ENCODE measurements at places on chromosomes 1 and 21. TPM values are rescaled to one million over a fixed set of nuclear protein-coding genes. Genes with fewer than 3 reads are reported as not detected.

Gene NPR1
- 0.92 TPM for total RNA-seq

DNA sequence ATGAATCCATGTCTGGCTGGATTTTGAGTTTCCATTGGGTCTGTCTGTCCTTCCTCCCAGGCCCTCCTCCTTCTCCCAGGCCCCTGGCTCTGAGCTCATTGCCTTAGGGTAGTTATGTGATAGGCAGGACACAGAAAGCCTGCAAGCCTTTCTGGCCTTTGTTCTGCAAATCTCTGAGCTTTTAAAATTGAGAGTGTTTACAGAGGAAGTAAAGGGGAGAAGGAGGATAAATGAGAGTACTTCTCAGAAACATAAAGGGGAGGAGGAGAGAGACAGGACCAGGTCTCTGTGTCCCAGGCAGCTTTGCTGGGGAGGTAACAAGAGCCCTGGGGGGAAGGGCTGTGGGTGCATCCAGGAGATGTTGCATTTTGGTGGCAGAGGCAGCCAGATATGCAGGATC, 126.7 kb downstream of the FOXD2 start:
- DNase-seq: no peak

Gene LCE1D
- not detected for total RNA-seq

Gene VTCN1
- total RNA-seq: 4.3 TPM

- no peak for DNase-seq
These were observed 6.2 kb downstream of the PPT1 start for GRCh38 chr1:40090652-40091355.

- DNase-seq: peak; percentile 70
These were observed 48.9 kb downstream of the INKA2 start for GRCh38 chr1:111690306-111690617.

DNA sequence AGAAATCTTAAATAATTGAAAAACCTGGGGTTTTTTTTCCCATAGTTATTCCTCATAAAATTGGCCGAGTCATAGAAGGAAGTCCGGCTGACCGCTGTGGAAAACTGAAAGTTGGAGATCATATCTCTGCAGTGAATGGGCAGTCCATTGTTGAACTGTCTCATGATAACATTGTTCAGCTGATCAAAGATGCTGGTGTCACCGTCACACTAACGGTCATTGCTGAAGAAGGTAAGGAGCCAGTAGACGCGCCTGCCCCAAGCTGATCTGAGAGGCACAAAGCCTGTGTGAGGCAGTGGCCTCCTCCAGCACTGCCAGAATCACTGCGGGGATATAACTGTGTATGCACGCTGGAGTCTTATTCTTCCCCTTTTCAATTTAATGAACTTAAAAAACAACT, 100.3 kb downstream of the PHTF1 start:
- no peak for DNase-seq

Gene GNG4
- 0.43 TPM for total RNA-seq

- no peak for DNase-seq
These were observed 120.1 kb upstream of the RUNX3 start for GRCh38 chr1:25050165-25050564.

DNA sequence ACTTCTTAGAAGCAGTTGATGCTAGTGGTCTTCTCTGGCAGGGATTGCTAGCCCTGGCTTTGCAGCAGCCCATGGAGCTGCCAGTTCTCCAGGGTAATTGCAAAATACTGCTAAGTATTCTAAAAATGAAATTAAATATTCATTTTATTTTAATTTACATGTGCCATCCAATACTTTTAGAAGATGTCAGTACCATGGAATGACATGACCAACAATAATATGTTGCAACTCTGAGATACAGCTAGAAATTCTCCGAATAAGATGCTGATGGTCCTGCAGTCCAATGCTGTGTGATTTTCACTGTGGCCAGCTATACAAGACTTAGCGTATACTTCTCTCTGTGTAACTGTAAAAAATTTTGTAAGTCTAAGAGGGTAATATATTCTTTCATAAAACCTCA, 20.0 kb upstream of the WARS2 start:
- DNase-seq: no peak

DNA sequence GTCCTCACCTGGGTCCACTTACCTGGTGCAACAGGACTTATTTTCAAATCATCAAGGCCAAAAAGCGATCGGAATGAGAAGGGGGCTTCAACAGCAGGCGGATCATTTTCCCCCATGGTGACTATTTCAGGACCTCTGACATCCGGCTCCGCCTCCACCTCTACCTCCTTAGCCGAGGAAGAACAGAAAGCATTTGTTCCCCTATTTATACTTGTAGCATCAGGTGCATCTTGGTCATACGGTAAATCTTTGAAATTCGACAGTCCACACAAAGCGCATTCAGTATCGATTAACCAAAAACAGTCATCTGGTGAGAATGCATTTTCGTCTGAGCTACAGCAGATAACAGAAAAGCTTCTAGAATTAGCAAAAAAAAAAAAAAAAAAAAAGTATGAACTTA, 550 bp downstream of the TMPRSS3 start:
- DNase-seq: no peak

DNA sequence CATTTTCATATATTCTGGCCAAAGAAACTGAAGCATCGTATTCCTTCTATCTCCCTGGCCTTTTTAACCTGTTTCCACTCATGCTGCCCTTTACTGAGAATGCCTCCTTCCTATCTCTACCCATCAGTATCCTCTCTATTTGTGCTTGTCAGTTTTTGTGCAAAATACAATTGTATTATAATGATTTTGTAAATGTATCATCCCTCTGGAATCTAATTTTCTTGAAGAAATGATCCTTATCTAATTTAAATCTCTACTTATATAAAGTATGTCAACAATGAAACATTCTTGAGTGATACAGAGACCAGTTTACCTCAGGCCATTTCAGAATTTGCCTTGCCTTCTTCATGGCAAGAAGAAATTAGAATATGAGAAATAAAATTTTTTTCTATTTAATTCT, 59.0 kb upstream of the TEKT2 start:
- no peak for DNase-seq

Gene CFAP74
- total RNA-seq: not detected

GRCh38 chr1:162222730-162223129, 153.2 kb downstream of the NOS1AP start:
- DNase-seq: no peak

DNA sequence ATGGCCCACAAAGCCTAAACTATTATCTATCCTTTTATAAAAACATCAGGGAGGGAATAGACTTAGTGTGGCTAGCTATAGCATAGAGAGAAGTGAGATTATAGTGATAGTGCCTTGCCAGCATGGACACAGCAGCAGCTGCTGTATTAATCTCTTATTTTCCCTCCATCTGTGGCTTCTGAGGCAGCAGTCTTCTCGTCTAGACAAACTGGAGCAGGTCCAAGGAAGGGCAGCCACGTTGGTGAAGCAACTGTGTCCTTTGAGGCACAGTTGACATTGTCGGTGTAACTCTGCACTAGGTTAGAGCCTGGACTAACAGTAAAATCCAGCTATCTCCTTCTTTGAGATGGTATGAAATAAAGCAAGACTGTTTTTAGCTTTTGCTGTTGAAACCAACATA, 131.3 kb downstream of the CACHD1 start:
- no peak for DNase-seq

Gene TFF3
- 1.0 TPM for total RNA-seq

Gene NOS1AP
- 0.72 TPM for total RNA-seq

DNA sequence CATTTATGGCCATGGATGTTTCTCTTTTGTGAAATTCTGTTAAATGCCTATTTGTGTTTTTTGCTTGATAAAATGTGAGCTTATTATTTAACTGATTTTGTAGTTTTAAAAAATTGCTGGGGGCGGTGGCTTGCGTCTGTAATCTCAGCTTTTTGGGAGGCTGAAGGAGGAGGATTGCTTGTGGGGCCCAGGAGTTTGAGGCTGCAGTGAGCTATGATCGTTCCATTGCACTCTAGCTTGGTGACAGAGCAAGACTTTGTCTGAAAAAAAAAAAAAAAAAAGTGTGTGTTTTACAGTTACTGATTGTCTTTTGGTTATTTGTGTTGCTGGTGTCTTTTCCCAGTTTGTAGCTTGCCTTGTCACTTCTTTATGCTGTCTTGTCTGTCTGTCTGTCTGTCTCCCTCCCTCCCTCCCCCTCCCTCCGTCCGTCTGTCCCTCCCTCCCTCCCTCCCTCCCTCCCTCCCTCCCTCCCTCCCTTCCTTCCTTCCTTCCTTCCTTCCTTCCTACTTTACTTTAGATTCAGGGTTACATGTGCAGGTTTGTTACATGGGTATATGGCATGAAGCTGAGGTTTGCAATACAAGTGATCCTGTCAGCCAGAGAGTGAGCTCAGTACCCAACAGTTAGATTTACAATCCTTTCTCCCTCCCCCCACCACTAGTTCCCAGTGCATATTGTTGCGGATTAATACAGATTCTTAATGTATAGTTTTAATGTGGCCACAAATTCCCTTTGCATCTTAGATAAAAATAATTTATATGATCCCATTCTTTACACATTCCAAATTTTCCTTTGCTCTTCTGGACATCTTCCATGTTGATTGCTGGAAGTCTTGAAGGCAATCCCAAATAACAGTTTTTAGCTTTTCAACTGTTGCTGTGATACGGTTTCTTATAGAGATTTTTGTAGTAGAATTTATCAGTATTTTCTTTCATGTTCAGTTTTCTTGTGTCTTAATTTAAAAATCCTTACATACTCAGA, 25.1 kb downstream of the PTBP2 start:
- no peak for DNase-seq

Gene ADAMTS4
- under 0.01 TPM for total RNA-seq

GRCh38 chr1:24020025-24020424, 39.9 kb upstream of the SRSF10 start:
- no peak for DNase-seq

DNA sequence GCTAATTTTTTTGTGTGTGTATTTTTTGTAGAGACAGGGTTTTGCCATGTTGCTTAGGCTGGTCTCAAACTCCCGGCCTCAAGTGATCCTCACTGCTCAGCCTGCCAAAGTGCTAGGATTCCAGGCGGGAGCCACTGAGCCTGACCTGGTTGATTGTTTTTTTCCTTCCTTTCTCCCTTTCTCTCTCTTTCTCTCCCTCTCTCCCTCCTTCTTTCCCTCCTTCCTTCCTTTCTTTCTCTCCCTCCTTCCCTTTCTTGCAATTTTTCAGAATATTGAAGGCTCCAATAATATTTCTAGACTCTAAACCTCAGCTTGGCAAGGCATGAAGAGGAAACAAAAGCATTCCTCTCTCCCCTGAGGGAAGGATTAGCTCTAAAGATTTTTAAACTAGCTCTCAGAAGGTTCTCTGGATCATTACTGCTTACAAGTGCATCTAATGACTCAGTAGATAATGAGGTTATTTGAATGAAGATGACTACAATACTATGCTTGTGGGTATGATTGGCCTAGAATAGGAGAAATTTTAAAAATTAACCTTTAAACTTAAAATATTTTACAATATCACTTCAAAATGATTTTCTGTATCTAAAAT, 68.5 kb upstream of the GADD45A start:
- DNase-seq: no peak

DNA sequence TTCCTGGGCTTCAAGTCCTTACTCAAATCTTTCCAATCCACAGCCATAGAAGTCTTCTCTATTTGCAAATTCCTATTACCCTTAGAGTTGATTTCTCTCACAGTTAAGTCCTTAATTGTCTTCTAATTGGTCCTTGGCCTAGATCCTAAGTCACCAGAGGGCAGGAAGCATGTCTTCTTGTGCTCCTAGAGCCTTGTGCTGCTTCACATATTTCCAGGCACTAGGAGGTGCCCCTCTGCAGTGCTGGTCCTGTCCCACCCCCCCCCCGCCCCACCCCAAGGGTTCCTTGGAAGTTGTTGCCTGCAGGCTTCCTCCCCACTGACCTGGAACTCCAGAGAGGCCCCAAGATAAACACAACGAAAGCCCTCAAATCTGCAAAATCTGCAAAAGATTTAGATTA, 28.1 kb upstream of the TARBP1 start:
- no peak for DNase-seq

- DNase-seq: no peak
These were observed 103.8 kb downstream of the TRABD2B start for GRCh38 chr1:47893412-47893811.

Gene TFF2
- not detected for total RNA-seq

GRCh38 chr1:51926171-51926812, 47.8 kb upstream of the NRDC start:
- DNase-seq: no peak

- no peak for DNase-seq
These were observed 135.5 kb downstream of the TNFSF18 start for GRCh38 chr1:172915271-172915670.

DNA sequence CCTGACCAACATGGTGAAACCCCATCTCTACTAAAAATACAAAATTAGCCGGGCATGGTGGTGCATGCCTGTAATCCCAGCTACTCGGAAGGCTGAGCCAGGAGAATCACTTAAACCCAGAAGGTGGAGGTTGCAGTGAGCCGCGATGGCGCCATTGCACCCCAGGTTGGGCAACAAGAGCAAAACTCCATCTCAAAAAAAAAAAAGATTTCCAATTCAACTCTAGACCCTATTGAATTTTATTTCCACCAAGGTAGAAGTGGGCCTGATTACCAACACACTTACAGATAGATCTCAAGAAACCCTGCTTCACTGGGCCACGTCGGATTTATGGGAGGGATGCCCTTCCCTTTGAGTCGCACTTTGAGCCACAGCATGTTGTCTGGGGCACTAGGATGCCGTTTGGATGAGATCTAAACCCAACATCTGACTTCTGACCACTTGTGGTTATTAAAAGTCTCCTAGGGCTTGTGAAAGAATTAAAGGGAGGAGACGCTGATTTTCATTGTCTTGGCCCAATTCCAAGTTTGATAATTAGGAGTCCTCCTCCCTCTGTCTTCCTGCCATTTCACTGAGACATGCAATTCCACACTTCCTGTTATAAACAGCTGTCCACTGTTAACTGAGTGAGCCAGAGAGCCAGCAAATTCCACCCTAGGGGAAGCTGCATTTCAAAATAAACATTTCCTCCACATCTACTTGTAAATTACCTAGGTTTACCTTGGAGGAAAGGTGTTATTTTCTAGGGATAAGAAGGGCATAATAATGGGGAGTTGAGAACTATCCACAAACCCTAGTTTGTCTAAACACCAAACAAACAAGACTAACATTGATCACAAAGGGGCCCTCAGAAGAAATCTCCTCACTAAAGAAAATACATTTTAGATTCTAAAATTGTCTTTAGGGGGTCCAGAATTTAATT, 5.2 kb upstream of the RERE start:
- DNase-seq: no peak

Gene NBPF10
- total RNA-seq: 0.51 TPM

Gene RGS4
- total RNA-seq: 21.0 TPM

DNA sequence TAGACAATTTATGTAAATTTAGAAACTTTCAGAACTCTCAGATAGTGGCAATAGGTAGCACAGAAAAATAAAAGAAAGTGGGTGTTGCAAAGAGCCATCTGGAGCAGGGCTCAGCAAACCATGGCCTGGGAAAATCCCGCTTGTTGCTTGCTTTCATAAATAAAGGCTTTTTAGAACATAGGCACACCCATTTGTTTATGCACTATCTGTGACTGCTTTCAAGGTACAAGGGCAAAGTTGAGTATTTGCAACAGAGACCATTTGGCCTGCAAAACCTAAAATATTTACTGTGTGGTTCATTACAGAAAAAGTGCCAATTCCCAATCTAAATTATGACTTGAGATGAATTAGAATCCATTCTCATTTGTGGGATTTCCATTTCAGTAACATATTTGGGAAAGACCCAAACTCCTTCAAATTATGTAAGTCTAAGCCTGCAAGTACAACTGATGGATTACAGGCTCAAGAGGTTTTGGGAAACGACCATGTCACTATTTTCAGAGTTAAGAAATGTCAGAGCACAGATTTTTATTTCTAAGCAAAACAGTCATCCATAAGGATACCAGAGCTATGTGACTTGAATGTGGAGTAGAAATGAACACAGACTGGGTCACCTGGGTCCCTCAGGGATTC, 43.5 kb upstream of the DPT start:
- DNase-seq: no peak

Data from epithelial cell of proximal tubule (primary cell).